ENCODE measurements at places on chromosomes 1 and 21.

DNA sequence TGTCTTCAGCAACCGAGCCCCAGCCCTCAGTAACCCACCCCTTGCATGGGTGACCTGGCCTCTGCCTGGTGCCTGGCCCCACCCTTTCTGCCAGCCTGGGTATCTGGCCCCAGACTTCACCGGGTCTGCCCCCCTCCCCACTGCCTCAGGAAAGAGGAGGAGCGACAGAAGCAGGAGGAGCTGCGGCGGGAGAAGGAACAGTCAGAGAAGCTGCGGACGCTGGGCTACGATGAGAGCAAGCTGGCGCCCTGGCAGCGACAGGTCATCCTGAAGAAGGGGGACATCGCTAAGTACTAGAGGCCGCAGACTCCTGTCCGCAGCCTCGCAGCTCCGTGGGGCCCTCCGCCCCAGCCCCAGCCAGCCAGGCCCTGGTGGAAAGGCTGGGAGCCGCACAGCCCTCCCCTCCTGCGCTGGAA, 6.1 kb downstream of the TNFRSF25 start:
- DNase-seq: no peak

DNA sequence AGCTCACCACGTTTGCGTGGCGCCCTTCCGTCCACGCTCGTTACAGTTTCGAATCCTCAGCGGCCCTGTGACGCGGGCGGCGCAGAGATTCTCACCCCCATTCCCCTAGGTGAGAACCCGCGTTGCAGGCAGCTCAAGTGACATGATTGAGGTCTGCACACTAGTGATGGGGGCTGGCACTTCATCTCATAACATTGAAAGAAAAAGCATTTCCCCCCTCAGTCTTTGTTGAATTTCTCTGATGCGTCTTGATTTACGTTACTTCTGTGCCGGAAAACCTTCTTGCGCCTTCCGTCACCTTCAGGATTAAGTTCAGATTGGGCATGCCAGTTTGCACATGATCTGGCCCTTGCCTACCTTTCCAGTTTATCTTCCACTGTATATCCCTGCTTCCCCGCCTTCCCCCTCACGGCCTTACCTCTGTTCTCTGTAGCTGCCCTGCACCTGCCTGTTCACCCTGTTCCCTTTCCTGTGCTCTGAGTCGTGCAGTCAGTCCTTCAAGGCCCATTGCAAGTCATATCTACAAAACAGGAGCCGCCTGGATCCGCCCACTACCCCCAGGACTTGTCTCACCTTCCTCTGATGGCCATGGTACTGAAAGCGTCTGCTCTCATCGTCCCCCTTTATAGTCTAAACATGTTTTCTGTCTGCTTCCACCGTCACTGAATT, 1.1 kb downstream of the CTPS1 start:
- no peak for DNase-seq

DNA sequence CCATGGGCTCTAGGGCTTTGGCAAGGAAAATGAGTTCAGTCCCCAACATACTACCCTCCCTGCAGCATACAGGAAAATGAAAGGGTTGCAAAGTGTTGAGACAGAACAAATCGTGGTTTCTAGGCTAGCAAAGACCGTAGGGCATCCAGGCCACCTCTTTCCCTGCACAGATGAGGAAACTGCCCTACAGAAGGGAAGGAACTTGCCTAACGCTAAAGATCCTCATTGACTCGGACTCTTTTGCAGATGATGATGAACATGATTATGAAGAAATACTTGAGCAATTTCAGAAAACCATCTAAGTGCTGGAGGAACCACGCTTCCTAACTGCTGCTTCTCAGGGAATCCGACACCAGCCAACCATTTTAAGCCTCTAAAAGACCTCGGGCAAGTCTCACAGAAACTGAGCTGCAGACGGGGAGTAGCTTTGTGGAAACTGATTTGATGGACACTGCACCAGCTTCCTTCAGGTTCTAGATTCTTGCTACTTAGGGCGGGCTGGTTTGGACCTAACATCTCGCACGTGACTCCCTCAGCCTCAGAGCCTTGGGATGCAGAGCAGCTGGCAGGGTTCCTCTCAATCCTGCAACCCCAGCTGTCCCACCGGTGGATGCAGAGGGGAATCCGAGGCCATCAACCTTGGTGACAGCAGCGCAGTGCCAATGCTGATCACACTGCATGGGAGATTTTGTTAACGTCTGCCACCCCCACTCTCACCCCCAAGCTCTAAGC, 13.4 kb downstream of the THEMIS2 start:
- no peak for DNase-seq

DNA sequence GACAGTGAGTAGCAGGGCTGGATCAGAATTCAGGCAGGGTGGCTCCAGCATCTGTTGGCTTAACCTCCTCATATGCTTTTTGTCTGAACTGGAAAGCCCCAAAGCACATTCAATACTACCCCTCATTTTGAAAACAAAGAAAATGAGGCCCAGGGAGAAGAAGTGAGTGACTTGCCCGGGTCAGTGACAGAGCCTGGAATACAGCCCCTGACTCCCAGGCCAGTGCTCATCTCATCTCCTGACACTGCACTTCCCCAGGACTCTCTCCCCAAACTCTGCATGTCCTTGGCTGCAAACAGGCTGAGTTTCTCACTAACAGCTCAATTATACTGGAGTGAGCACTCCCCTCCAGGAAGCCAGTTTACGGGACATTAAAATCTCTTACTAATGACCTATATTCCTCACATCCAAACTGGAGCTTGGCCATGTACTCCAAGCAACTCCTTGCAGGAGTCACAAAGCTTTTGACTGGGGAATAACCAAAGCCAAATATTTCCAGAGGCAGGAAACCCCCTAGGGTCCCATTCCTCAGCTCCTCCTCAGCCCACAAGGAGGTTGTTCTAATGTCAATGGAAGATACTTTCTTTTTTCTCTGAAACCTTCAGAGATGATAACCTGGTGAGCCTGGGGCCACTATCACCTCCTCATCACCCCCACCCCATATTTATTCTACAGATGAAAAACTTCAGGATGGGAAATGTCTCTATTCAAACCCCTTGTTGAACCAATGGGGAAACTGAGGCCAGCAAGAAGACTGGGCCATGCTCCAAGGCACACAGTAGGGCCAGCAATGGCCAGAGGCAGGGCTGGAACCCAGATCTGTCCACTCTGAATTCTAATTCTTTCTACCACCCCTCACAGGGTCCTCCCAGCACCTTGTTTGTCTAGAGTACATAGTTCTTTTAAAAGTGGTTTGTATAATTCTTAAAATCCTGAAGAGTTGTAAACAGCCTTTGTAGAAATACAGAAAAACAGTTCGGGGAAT, 127.0 kb downstream of the PLPP3 start:
- no peak for DNase-seq

- no peak for DNase-seq
Observed at GRCh38 chr21:33022828-33023573, 2.7 kb upstream of the OLIG2 start.

GRCh38 chr1:17212487-17213121, 7.7 kb downstream of the PADI1 start:
- peak; percentile 73 for DNase-seq

DNA sequence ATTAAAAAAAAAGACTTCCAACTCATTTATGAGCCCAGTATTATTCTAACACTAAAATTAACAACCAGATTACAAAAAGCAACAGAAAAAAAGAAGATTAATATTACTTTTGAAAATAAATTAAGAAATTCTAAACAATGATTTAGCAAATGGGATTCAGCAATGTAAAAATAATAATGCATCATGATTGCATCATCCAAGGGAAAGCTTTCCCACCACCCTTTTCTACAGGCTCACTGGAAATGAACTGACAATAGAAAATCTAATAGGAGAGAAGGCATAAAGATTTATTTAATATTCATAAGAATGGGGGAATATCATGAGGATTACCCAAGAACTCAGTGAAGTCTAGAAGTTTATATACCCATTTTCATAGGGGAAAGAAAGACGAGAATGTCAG, 1671.9 kb downstream of the NCAM2 start:
- DNase-seq: no peak

- DNase-seq: peak; percentile 28
Observed at GRCh38 chr21:38503583-38503982, 5.3 kb upstream of the ERG start.

DNA sequence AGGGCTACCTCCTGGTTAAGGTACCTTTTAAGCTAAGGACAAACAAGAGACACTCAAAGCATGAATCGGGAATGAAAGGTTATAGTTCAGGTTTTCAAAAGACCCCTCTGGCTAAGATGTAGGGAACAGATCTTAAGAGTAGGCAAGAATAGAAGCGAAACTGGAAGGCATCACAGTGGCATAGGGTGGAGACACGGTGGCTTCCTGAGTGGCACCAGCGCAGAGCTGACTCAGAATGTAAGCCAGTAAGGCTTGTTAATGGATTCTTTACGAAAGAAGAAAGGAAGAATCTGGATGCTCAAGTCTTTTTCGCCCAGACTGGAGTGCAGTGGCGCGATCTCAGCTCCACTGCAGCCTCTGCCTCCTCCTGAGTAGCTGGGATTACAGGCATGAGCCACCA, 21.2 kb downstream of the PADI6 start:
- no peak for DNase-seq

DNA sequence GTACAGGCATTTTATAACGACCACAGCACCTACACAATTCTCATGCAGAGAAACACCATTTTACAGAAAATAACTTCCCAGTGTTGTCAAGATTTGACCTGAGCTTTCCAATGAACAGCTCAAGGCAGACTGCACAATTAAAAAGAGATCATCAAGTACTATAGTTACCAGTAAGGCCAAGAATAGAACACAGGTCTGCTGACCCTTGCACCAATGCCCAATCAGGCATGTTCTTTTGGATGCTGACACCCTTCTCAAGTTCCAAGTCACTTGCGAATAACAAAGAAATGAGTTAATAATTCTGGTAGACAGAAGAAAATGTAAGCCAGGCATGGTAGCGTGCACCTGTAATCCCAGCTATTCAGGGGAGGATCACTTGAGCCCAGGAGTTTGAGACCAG, 101.9 kb downstream of the SLC45A1 start:
- DNase-seq: no peak

- no peak for DNase-seq
Observed at GRCh38 chr1:88063605-88064004, 620.5 kb upstream of the PKN2 start.

DNA sequence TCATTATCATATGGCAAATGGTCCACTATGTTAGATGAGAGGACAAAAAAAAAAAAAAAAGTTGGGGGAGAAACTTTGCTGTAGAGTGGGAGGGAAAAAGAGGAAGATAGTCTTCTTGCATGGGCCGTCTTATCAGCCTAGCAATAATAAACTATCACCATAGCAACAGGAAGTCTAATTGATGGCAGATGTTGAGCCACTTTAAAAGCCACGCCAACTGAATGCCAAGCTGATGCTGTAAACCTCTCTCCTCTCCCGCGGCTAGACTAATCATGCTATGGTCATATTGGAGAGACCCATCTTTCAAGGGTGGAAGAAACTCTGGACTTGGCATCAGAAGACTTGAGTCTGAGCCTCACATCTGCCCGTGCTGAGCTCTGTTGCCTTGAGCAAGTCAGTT, 122.2 kb upstream of the HOOK1 start:
- DNase-seq: peak; percentile 81

- peak; percentile 58 for DNase-seq
Observed at GRCh38 chr1:234863551-234863971, 253.6 kb upstream of the IRF2BP2 start.

DNA sequence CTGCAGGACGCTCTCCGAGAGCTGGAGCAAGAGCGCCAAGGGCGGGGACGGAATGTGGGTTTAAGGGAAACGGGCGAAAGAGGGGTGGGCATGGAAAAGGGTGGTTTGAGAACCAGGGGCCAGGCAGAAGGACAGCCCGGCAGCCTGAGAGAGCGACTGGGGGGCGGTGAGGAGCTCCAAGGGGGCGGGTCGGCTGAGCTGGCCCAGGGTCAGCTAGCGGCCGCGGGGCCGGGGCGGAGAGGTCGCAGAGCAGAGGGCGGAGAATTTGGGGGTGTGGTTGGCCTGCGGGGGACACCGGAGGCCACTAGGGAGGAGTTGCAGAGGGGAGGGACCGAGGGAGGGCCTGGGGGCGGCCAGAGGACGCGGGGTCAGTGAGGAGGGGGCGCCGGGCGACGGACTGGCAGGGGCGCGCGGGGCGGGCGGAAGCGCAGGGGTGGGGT, 54.7 kb downstream of the NDUFS5 start:
- DNase-seq: peak; percentile 53

- no peak for DNase-seq
Observed at GRCh38 chr1:13702425-13703127, 2.6 kb downstream of the PRDM2 start.

- no peak for DNase-seq
Observed at GRCh38 chr1:49240709-49241221, 464.1 kb upstream of the BEND5 start.

DNA sequence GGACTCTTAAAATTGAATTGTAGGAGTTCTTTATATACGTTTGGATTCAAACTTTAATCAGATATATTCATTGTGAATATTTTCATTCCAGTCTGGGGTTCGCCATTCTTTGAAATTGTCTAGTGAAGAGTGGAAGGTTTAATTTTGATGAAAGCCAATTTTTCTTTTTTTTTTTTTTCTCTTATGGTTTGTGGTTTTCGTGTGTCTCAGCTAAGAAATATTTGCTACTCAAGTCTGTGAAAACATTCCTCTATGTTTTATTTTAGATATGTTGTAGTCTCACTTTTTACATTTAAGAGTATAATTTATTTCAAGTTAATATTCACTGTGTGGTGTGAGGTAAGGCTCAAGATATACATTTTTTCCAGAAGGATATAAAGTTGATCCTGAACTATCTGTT, 220.5 kb downstream of the KCNT2 start:
- DNase-seq: peak; percentile 3

DNA sequence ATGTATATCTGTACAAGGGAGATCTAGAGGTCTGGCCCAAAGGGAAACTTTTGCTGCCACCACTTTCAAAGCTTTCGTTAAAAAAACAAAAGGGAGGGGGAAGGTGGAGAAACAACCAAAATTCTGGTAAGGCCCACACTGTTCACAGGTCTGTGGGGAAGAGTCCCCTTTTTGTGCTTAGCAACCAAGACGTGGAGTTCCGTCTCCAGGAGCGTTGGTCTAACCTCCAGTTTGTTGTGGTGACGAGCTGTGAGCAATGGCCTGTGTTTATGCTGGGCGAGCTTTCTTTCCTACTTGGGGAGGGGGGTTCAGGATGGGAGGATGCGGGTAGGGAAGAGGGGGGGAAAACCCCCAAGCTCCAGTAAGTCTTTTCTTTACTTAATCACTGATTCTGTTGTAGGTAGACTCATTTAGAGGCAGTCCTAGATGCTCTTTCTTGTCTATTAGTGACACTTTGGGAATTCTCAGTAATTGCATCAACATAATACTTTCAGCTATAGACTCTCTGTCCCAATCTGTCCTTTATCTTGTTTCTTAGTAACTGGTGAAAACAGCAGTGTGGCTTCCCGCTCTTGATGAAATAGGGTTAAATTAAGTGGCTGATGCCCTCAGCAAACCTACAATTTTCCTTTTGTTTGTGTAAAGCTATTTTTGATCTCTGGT, 1.5 kb downstream of the HIPK1 start:
- DNase-seq: peak; percentile 39

GRCh38 chr1:175520186-175520585, 223.2 kb downstream of the TNR start:
- no peak for DNase-seq

GRCh38 chr1:42518908-42519307, 55.8 kb downstream of the CCDC30 start:
- DNase-seq: no peak

DNA sequence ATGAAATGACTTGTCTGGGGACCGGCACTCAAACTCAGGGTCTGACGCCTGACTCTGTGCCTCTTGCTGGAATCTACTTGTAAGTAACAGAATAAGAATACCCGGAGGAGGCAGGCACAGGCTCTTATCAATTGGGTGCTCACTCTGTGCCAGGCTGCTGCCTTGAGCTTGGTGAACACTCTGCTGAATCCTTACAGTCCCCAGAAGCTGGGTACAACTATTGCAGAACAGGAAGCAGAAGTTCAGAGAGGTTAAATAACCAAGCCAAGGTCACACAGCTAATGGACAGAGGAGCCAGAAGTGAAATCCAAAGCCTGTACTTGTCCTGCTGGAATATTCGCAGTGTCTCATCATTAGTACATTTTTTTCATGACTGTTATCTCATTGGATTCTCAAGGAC, 86.0 kb downstream of the EPHB2 start:
- DNase-seq: no peak
